ENCODE measurements at places on chromosomes 4 and X.

- DNase-seq = peak; percentile 10
Observed at GRCh38 chrX:133444196-133444595, 28.9 kb upstream of the GPC4 start.

DNA sequence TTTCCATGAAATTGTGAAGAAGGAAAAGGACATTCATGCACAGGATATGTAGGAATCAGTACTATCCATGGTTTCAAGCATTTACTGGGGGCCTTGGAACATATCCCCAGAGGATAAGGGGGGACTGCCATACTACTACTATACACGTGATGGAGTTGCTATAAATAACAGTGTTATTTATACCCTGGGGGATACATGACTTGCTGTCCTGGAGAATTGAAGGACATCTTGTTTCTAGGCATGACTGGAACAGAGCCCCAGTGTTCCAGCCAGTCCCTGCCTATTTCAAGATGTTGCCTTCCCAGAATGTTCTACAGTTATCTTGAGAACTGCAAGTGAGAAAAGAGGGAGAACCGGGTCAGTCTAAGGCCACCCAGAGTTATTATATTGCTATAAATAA is 39.6 kb upstream of the ZNF81 start:
- DNase-seq = no peak

- peak; percentile 31 for DNase-seq
Observed at GRCh38 chr4:114386637-114387233, 211.9 kb upstream of the UGT8 start.

DNA sequence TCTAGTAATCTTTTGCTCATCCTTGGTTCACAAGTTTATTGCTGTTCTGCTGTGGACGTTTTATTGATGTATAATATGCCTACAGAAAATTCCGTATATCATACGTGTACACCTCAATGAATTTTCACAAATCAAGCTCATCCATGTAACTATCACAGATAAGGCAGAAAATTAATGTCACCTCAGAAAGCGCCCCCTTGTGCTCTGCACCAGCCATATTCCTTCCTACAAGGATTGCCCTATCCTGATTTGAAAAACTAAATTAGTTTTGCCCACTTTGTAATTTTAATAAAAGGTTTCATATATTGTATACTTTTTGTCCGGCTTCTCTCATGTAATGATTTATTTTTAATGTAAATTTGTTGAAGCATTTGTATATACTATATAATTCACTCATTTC is 390.8 kb downstream of the ADGRL3 start:
- DNase-seq = no peak

- DNase-seq = no peak
Observed at GRCh38 chrX:46256875-46257274, 288.3 kb downstream of the ZNF674 start.

DNA sequence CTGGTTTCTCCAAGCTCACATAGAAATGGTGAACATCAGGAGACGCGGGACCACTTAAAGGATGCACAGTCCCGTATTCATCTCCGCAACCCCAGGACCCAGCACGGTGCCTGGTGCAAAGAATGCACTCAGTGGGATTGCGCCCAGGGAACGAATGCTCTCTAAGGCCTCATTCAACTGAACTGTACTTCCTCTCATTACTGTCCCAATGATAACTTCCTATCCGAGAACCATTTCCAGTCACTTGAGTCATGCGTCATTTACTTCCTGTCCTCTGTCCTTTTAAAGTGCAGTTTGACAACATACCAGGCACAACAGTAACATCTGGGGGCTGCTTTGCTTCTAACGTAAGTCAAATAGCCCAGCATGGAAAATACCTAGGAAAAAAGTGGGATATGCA is 75.7 kb downstream of the RBM47 start:
- DNase-seq = no peak

GRCh38 chr4:55512922-55513571 is 33.7 kb downstream of the CLOCK start:
- DNase-seq = peak; percentile 31

GRCh38 chr4:133149932-133150471 is 908 bp downstream of the PCDH10 start:
- DNase-seq = peak; percentile 13

- no peak for DNase-seq
Observed at GRCh38 chr4:4408576-4409335, 21.9 kb downstream of the NSG1 start.

DNA sequence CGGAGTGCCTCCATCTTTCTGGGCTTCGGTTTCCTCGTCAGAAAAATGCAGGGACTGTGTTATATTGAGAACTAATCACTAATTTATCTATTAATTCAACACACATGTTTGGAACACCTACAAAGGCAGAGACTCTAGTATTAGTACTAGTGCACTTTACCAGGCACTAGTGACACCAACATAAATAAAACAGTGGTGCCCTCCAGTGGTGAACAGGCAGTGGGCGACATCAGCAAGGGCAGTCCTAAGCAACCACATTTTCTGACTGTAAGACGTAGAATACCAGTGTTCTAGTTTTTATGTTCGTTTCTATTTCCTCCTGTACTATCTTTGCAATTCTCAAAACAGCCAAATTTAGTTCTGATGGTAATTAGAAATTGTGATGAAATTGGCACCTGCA is 69.1 kb upstream of the UCP1 start:
- DNase-seq = peak; percentile 23

- no peak for DNase-seq
Observed at GRCh38 chrX:76893930-76894329, 466.4 kb downstream of the MAGEE1 start.
